Epithelial cell of proximal tubule (primary cell): ENCODE measurements at places on chromosomes 2 and 18. TPM values are rescaled to one million over a fixed set of nuclear protein-coding genes. Genes with fewer than 3 reads are reported as not detected.

The IL36B gene
- total RNA-seq, result not detected in 2 replicates

The DARS1 gene
- 82.8 and 86.0 TPM in 2 replicates for total RNA-seq

The ABCB11 gene
- total RNA-seq, result not detected in 2 replicates

The RNU2-63P gene
- total RNA-seq, result not detected in 2 replicates

The AGXT gene
- not detected in 2 replicates for total RNA-seq

The CBLN2 gene
- total RNA-seq, result 0.07 TPM in 1 of 2 replicates, not detected in the other

The NT5C1B gene
- total RNA-seq, result not detected in 2 replicates

The KIF1A gene
- total RNA-seq, result 35.4 and 69.2 TPM in 2 replicates

The OLA1 gene
- total RNA-seq, result 104 and 171 TPM in 2 replicates

The SERPINB10 gene
- 0.98 TPM in 1 of 2 replicates, not detected in the other for total RNA-seq

The VIL1 gene
- not detected in 2 replicates for total RNA-seq
